ELF-1 (cell line): ENCODE measurements at places on chromosomes 4 and X.

GRCh38 chr4:123116412-123116811 lies 194.0 kb upstream of the NUDT6 start:
- no peak for DNase-seq

- DNase-seq = no peak
Observed at GRCh38 chr4:40573593-40574311, 55.9 kb downstream of the RBM47 start.

GRCh38 chrX:52082578-52082977 lies 13.6 kb upstream of the MAGED4B start:
- DNase-seq = no peak

- DNase-seq = no peak
Observed at GRCh38 chr4:29320947-29321620, 1399.1 kb upstream of the PCDH7 start.

- DNase-seq = no peak
Observed at GRCh38 chr4:140679576-140679975, 76.6 kb downstream of the TBC1D9 start.

- DNase-seq = no peak
Observed at GRCh38 chrX:26254436-26254835, 38.5 kb downstream of the MAGEB5 start.

DNA sequence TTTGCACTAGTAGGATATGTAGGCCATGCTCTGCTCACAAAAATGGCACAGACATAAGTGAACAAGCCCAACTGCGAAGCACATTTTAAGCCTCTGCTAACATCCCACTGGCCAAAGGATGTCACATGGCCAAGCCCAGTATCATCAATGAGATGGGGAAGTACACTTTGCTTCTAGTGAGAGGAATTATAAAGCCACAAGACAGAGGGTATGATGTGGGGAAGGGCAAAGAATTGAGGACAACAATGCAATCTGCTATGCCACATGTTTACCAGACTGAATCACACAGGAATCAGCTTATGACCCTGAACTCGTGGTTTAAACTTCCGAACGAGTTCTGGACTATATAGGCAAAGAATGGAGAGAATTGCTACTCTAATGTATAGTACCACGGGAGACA lies 39.1 kb downstream of the SUPT20HL1 start:
- no peak for DNase-seq

DNA sequence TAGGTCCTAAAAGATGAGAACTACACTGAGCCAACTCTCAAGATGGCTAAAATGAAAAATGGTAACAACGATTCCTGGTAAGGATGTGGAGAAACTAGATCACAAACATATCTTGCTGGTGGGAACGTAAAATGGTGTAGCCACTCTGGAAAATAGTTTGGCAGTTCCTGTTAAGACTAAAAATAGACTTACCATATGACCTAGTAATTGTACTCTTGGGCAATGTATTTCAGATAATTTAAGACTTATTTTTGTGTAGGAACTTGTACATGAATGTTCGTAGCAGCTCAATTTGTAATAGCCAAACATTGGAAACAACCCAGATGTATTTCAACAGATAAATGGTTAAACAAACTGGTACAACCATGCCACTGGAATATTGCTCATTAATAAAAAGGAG lies 106.2 kb downstream of the HDAC8 start:
- no peak for DNase-seq

GRCh38 chr4:79535516-79535915 lies 127.5 kb upstream of the GK2 start:
- no peak for DNase-seq

GRCh38 chr4:2042204-2042946 lies 16.8 kb upstream of the NAT8L start:
- no peak for DNase-seq

GRCh38 chrX:40100141-40100536 lies 2.4 kb upstream of the BCOR start:
- DNase-seq = peak; percentile 81
